GM18507 (cell line): ENCODE measurements at places on chromosomes 16 and 17.

DNA sequence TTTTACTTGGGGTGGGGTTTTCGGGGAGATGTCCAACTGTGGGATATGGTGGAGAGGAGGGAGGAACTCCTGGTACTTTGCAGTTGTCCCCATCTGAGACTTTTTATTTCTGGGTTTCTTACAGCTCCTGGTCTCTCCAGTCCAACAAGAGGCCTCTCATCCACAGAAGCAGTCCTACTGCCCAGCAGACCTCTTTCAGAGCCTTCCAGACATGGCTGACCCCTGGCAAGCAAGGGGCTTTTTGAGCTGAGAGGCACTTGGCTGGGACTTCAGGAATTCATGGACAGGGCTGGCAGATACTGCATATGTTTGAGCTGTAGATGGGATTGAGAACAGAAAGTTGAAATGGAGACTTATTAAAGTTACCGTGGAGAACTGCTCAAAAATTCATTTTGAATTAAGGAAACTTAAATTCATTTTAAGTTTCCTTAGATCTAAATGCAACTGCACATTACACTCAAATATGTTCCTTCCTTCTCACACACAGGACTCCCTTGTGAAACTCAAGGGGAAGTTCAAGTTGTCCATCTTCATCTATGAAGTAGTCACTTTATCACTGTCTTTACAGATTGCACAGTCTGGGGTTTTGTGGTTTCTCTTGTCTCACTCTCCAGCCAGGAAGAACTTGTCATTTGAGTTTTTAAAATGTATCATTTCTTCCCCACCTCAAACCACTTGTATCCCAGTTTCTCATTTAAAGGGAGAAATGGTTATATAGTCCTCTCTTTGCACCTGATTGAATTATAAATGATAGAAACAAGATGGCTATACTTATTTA lies 1.1 kb downstream of the LASP1NB start:
- no peak for DNase-seq

DNA sequence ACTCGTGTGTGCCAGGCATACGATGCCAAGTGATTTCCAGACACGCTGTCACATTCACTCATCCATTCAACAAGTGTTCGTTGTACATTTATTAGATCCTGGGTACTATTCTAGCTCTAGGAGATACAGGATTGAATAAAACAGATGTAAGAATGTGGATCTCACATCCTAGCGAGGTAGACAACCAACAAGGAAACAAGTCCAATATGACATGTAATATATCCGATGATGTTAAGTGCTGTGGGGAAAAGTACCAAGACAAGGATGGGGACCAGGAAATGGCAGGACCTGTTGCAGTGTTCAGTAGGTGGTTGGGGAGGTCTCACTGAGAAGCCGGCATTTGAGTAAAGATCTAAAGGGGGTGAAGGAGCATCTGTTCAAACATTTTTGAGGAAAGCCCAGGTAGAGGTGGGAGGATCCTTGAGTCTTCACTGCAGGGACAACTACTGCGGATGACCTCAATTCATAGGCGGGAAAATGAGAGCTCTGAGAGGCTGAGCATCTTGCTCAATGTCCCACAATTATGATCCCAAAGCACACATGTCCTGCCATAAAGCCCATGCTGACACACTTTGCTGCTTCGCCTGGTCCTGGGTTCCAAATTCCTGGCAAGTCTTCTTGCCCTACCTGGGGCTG lies 129.4 kb downstream of the ASIC2 start:
- DNase-seq, result no peak

DNA sequence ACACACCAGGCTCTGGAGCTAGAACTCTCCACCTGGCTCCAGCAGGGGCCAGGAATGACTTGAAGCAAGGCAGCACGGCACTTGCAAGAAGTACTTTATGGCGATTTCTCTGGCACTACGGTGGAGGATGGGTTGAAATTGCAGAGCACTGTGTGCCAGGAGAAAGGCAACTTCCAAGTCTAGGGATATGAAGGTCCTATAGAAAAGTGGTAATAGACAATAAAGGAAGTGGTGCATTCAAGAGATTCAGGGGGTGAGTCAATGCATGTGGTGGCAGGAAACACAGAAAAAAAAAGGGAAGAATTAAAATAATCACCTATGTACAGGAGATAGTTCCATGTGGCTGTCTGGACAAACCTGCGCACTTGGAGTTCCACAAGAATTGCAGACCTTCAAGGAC lies 240.3 kb upstream of the DYNLRB2 start:
- DNase-seq, result no peak

DNA sequence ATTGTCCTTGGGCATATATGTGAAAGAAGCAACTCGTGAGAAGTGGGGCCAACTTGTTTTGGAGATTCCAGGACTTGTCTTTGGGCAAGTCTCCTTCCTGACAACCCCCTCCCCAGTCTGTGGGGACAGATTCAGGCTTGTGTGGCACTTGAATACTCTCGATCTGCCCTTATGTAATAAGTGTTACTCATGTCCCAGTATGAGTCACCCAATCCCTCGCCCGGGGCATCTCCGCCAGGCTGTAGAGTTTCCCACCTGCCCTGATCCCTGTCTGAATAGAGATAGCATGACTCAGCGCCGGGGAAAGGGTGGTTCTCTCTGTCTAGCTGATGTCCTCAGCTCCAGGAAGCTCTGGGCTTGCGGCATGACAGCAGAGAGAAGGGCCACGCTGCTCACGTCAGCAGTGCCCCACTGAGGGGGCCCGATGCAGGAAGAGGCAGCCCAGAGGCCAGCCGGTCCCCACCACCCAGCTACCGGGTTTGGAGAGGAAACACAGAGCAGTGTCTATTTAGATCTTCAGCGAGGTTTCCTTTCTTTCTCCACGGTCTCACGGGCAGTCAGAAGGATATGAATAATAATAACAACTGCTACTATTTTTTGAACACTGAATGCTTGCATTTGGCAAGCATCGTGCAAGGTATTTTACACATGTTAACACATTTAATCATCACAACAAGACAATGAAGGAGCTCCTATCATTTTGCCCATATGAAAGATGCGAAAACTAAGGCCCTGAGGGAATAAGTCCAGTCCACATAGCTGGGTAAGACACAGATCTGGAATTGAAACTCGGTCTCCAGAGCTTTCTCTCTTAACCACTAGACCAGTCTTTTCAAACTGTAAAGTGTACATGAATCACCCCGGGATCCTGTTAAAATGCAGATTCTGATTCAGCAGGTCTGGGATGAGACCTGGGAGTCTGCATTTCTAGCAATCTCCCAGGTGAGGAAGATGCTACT lies 426.7 kb upstream of the MAF start:
- no peak for DNase-seq

DNA sequence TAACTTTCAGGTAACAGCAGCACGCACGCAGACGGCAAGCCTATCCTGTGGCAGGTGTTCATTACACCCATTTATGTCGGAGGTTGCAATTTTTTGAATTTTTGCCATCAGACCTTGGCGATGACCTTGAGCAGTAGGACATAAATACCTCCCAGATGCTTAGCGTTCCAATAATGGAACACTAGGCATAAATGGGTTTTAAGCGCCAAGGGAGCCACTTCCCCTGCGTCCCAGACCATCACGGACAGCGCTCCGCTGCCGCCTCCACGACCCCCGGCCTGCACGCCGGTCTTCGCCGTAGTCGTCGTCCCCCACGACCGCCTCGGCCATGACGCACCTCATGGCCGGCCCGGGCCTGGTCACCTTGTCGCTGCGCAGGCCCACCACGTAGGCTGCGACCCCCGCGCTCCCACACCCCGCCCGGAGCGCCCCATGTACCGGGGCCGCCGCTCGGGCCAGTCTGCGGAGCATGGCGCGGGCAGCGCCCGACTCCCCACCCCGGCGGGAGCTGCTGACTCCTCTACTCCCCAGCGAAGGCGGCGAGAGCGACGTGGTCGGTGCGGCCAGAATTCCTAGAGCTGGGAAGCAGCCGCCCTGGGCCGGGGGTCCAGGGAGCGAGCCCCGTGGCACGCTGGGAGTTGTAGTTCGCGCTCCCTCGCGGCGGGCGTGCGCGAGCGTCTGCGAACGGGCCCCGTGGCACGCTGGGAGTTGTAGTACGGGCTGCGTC lies 22.7 kb downstream of the TMEM235 start:
- DNase-seq, result peak; percentile 71

- DNase-seq, result peak; percentile 53
Observed at GRCh38 chr17:33964344-33964979, 290.6 kb upstream of the CCL2 start.
